ENCODE measurements at places on chromosomes 7 and 10. TPM values are rescaled to one million over a fixed set of nuclear protein-coding genes. Genes with fewer than 3 reads are reported as not detected.

DNA sequence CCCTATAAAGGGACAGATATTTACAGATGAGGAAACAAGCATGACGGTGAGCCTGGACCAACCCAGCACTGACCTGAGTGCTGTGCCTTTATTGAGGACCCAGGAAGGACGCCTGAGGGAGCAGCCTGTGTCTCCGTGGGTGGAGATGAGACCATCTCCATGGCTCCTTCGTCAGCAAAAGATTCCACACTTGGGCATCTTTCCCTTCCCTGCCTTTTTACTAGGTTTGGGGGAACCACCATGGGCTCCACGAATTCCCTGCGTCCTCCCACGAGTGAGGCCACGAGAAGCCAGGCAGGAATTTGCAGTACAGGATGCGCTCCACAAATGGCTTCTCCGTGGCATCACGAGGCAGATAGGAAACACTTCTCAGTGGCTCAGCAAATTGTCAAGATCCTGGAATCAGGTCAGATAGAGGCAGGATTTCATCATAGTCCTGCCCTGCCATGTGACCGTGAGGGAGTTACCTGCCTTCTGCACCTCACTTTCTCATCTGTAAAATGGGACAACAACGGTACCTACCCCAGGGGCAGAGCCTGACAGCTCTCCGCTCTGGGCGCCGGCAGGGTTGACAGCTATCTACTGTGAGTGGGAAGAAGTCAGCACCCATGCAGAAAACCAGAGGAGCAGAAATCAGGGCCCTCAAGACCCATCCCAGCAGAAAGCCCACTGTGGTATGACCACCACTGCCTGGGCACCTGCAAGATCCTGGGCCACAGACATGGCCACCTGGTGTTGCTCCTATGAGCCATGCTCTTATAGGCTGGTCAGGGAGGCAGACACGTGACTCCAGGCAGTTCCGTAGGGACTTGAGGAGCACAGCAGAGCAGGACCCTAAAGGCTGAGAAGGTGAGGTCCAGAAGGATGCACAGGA, 80.1 kb downstream of the GRID1 start:
- H3K27me3 ChIP-seq: no peaks in the 10 kb centered on the region
- no peaks in the 10 kb centered on the region for H3K36me3 ChIP-seq
- H3K4me1 ChIP-seq: no peaks in the 10 kb centered on the region
- no peak overlapping the region for H3K4me3 ChIP-seq

GRCh38 chr10:76882245-76882644, 755.4 kb downstream of the KCNMA1 start:
- DNase-seq: no peak
- H3K36me3 ChIP-seq: no peaks in the 10 kb centered on the region
- H3K27ac ChIP-seq: no peak overlapping the region
- H3K4me3 ChIP-seq: no peak overlapping the region

ELFN1 gene
- 1.4 TPM for total RNA-seq

GRCh38 chr10:58293989-58294388, 25.0 kb downstream of the CISD1 start:
- no peak overlapping the region for H3K27ac ChIP-seq
- no peaks in the 10 kb centered on the region for H3K27me3 ChIP-seq
- H3K4me1 ChIP-seq: no peaks in the 10 kb centered on the region
- no peak for DNase-seq
- no peak overlapping the region for H3K4me3 ChIP-seq
- H3K36me3 ChIP-seq: no peaks in the 10 kb centered on the region

SLC13A1 gene
- total RNA-seq: not detected

DNA sequence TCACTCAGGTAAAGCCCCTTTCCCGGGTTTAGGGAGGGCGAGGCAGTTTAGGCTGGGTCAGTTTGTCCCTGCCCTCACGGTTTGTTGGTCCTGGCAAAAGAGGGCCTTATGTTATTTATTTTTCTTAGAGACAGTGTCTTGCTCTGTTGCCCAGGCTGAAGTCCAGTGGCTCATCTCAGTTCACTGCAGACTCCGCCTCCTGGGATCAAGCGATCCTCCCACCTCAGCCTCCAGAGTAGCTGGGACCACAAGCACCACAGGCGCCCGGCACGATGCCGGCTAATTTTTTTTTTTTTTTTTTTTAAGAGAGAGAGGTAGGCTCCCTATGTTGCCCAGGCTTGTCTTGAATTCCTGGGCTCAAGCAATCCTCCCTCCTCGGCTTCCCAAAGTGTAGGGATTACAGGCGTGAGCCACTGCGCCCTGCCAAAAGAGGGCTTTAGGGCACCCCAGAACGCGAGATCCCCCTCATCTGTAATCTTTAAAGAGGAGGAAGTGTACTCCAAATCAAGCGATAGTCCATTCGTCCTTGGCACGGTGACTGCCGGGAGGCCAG, 626 bp upstream of the BMS1 start:
- DNase-seq: peak; percentile 33
- H3K36me3 ChIP-seq: no peaks in the 10 kb centered on the region
- peak overlapping the region; percentile 96 for H3K27ac ChIP-seq
- H3K27me3 ChIP-seq: no peaks in the 10 kb centered on the region
- H3K4me1 ChIP-seq: peaks cover 11% of the 10 kb centered on the region

PDE1C gene
- total RNA-seq: 0.88 TPM

PARP12 gene
- total RNA-seq: 33.4 TPM

ZPBP gene
- not detected for total RNA-seq

DNA sequence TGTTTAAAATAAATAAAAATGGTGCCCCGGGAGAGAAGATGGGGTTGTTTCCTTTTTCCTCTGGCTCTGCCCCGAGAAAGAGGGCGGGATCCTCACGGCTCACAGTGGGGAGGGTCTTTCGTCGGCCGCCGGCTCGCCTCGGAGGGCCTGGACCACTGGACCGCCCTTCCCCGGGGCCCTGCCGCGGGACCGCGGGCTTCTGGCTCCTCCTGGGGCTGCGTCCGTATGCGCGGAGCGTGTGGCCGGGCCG, 3.5 kb upstream of the IGF2BP3 start:
- no peak overlapping the region for H3K27ac ChIP-seq
- peaks cover 11% of the 10 kb centered on the region for H3K4me1 ChIP-seq
- no peak for DNase-seq
- no peaks in the 10 kb centered on the region for H3K36me3 ChIP-seq
- H3K27me3 ChIP-seq: peaks cover 99% of the 10 kb centered on the region
- H3K4me3 ChIP-seq: no peak overlapping the region

DNA sequence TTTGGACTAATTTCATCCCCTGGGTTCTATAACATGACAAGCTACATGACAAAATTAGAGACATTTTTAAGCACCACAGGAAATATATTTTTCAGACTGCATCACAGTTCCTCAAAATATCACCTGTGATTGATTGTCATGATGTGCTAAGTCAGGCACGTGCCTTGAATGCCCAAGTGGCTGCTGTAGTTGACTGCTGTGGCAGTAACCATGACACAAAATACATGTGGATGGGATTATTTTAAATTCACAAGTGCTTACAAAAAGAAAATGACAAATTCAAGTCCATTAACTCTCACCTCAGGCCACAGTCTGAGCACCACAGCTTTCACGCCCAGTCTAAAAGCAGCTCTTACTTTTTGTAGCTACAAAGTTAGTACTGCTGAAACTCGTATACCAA, 45.5 kb downstream of the TNPO3 start:
- peaks cover 2% of the 10 kb centered on the region for H3K4me1 ChIP-seq
- no peak for DNase-seq
- no peak overlapping the region for H3K27ac ChIP-seq
- no peak overlapping the region for H3K4me3 ChIP-seq
- no peaks in the 10 kb centered on the region for H3K27me3 ChIP-seq

MEST gene
- 145 TPM for total RNA-seq

DNA sequence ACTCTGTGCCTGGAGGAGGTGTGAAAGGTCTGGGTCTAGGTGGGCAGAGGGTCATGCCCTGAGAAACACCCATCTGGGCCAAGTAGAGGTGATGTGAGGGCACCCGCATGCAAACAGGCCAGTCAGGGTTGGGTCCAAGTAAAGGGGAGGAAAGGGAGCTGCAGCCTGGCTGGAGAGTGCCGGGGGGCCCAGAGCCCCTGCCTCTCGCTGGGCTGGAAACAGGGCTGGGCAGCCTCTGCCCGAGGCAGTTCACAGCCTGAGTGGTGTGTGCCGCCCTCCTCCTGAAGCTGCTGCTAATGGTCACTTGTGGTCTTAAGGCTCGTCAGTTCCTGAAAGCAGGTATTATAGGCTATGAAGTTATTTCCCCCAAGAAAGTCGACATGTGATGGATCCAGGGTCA, 7.3 kb downstream of the CYP2E1 start:
- no peak overlapping the region for H3K27ac ChIP-seq
- no peak overlapping the region for H3K4me3 ChIP-seq
- no peaks in the 10 kb centered on the region for H3K36me3 ChIP-seq
- H3K4me1 ChIP-seq: no peaks in the 10 kb centered on the region
- peaks cover 33% of the 10 kb centered on the region for H3K27me3 ChIP-seq

- DNase-seq: no peak
- no peaks in the 10 kb centered on the region for H3K27me3 ChIP-seq
- H3K4me3 ChIP-seq: no peak overlapping the region
- H3K27ac ChIP-seq: no peak overlapping the region
These were observed 392.5 kb upstream of the ETV1 start for GRCh38 chr7:14381936-14382335.

DNA sequence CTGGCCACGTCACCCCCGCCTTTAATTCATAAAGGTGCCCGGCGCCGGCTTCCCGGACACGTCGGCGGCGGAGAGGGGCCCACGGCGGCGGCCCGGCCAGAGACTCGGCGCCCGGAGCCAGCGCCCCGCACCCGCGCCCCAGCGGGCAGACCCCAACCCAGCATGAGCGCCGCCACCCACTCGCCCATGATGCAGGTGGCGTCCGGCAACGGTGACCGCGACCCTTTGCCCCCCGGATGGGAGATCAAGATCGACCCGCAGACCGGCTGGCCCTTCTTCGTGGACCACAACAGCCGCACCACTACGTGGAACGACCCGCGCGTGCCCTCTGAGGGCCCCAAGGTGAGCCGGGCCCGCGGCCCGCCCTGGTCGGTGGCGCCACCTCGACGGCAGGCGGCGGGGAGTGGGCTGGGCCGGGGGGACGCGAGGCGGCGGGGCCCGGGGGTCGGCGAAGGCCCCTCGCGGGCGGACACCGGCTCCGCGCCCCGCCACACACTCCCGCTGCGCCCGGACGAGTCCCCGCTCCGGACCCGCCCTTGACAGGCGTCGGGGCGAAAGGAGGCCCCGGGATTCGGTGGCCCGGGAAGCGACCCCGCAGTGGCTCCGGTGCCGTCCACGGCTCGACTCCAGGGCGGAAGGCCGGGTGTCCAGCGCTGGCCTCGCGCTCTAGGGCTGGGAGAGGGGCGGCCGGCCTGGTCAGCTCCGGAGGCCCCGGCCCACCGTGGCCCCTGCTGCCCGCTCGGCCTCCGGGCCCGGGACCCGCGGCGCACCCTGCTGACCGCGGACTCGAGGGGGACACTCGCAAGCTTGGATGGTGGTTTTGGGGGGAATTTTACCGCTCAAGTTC, 557 bp downstream of the BAG3 start:
- H3K27ac ChIP-seq: peak overlapping the region; percentile 91

ARHGAP22 gene
- 6.1 TPM for total RNA-seq

- no peaks in the 10 kb centered on the region for H3K27me3 ChIP-seq
- no peak overlapping the region for H3K4me3 ChIP-seq
- H3K27ac ChIP-seq: no peak overlapping the region
- H3K4me1 ChIP-seq: no peaks in the 10 kb centered on the region
These were observed 224.4 kb downstream of the PTPRN2 start for GRCh38 chr7:158362912-158363905.

ENTPD1 gene
- total RNA-seq: 18.0 TPM

DNA sequence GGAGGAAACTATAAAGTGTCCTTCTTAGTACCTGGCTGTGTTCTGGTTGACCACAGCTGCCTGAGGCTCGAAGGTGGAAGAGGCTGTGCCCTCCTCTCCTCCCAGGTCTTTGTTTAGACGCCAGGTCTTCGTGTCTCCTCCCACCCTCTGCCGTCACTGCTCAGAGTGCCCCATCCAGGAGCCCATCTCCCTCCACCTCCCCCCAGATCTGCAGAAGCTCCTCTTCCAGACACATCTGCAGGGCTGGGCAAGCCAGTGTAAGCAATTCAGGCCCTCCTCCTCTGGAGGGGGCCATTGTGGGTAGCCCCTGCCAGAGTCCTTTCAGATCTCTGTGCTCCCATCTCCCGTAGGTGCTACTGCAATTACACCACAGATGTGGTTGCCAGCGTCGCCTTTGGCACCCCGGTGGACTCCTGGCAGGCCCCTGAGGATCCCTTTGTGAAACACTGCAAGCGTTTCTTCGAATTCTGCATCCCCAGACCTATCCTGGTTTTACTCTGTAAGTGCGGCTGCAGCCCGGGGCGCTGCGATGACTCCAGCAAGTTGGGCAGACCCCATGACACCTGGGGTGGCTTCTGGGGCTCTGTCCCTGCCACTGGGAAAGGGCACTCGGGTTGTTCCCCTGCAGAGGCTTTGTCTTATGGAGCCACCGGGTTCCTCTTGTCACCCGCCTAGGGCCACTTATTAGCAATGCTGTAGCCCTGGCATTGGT, 107.5 kb downstream of the PARP12 start:
- H3K27ac ChIP-seq: no peak overlapping the region
- no peaks in the 10 kb centered on the region for H3K27me3 ChIP-seq
- H3K4me1 ChIP-seq: no peaks in the 10 kb centered on the region
- no peak overlapping the region for H3K4me3 ChIP-seq

DNA sequence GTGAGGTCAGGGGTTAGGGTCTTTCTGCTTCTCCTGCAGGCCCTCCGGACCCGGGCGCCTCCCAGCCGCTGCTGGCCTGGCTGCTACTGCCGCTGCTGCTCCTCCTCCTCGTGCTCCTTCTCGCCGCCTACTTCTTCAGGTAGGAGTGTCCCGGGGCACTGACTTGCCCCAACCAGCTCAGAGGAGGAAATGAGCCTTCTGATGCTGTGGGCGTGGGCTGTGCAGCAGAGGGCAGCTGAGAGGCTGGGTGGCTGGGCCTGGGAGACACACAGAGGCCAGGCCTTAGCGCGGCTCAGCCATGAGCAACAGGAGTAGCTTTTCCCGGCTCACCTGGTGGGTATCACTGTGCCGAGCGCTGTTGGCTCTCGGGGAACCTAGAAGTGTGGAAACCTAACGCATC, 78.9 kb downstream of the MKI67 start:
- H3K27me3 ChIP-seq: no peaks in the 10 kb centered on the region
- no peaks in the 10 kb centered on the region for H3K36me3 ChIP-seq
- no peak overlapping the region for H3K4me3 ChIP-seq
- no peak overlapping the region for H3K27ac ChIP-seq

GRCh38 chr7:158428131-158428836, 159.3 kb downstream of the PTPRN2 start:
- no peak for DNase-seq
- no peak overlapping the region for H3K27ac ChIP-seq
- no peaks in the 10 kb centered on the region for H3K27me3 ChIP-seq
- no peak overlapping the region for H3K4me3 ChIP-seq
- H3K36me3 ChIP-seq: no peaks in the 10 kb centered on the region
